T-helper 2 cell (primary cell): ENCODE measurements at places on chromosomes 4 and X.

DNA sequence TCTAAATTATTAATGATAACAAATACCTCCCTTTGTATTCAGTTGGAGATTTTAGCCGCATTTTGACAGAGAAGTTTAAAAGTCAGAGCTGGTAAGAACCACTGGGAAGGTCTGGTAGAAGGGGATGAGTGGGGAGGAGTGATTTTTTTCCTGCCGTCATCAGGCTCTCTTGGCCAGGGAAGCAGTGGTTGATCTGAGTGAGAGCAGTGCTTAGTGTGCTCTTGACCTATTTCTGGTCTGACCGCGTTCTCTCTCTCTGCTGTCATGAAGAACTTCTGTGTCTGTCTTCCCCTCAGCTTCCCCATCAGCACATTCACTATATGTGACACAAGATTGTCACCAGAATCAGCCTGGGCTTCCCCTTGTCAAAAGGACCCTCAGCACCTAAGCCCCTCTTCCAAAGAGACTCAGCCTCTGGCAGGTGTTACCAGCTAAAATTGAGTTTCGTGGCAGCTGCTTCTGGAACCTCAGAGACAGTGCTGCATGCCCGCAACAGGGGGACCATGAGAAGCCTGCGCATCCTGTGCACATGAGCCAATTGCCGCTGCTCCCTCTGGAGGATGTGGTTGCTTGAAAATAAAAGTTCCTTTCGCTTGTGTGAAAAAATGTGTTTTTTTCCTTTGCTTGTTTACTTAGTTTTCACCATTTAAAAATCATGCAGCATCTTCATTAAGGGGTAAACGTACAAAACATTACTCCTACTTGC lies 268.9 kb downstream of the C4orf33 start:
- no peak for DNase-seq

GRCh38 chr4:70892086-70892769 lies 9.9 kb upstream of the MOB1B start:
- DNase-seq, result no peak

DNA sequence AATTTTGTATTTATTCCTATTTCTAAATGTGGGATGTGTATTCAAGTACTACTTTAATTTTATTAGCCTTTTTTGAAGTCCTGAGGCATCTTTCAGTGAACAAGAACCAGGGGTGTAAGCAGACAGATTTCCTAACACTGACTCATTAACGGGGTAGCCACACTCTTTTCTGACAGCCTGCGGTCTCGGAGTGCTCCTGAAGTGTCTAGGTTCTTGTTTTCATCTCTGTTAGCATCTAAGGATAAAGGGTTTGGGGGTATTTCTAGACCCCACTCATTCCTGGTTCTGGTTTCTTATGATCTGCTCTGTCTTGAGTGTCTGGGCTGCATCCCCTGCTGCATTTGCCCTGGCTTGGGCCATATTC lies 71.9 kb downstream of the GC start:
- no peak for DNase-seq

DNA sequence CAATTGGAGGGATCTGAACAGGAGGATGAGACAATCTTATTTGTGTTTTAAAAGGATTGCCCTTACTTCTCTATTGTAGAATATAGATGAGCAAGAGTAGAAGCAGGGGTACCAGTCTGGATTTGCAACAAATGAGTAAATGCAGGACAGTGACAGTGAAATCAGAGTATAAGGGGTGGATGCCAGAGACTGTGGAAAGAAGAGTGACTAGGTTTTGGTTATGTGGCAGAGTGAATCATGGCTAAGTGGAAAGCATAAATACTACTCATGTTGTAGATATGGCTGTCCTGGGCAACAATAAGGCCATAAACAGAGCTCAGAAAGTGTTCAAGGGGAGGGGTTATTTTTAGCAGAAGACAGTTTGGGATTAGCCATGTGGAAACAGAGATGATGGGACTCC lies 6.0 kb upstream of the VSIG4 start:
- no peak for DNase-seq

DNA sequence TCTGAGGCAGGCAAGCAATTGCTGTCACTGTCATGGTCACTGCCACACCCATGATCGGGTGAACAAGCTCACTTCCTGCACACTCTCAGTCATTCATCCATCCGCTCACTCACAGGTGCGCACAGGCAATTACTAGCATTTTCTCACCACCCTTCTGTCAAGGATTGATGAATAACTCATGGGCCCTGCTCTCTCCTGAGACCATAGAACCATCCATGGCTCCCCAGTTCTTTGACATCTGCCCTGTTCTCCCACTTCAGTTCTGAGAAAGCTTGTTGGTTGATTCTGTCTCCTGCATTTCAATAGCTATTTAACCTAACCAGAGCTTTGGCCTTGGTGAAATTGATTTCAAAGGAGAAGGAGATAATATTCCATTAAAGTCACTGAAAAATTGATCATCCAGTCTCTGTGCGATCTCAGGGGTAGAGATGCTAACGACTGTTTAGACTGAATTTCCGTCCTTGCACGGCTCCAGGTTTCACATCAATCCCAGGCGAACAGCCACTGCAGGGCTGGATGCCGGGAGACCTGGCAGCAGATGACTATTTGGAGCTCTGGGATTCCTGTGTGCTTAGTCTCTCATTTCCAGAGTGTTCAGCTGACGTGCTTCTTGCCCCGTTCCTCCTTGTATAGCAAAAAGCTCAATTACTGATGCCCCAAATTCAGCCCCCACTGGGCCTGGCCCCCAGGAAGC lies 36.9 kb upstream of the ADRA2C start:
- DNase-seq, result no peak

DNA sequence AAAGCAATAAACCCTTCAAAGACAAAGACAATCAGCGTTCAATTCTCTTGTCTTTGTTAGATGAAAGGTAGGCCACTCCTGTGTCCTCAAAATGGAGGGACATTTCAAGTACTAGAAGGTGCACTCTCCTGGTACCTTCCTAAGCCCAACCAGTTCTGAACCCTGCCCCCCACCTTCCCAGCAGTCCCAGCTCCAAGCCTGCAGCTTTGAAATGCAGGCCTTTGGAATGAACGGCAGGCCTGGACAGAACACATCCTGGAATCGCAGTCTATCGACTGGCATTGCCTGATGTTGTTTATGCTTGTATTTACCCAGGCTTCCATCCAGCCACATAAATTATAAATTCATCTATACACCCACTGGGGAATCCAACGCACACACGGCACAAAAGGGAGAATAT lies 47.4 kb downstream of the RASGEF1B start:
- no peak for DNase-seq

DNA sequence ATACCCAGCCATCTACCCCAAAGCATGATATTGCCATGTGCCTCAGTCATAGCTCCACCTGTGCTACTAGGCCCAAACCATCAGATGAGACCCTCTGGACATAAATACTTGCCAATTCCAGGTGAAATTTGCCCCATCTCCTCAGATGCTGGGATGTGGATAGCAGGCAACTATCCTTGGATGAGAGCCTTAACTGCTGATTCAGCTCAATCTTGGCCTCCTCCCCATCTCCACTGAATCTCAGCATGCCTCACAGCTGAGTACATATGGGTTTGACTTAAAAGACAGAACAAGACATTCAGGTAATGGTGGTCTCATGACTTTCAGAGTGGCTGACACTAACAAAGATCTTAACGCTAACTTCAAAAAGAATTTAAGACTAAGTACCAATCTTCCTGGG lies 50.8 kb upstream of the KLHL13 start:
- no peak for DNase-seq

GRCh38 chr4:169745291-169745690 lies 12.5 kb downstream of the HPF1 start:
- no peak for DNase-seq

DNA sequence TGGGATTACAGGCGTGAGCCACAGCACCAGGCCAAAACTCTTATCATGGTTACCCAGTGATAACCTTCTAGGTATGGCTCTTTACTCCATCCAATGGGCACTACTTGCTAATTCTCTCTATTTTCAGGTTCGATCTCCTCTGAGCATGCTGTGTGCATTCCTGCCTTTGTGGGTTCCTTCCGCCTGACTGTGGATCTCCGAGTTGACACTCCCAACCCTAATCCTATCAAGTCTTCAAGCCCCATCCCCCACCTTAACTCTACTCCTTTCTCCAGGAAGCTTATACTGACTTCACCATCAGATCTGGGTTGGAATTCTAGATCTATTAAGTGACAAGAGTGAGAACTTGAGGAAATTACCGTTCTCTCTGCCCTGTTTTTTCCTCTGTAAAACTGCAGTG lies 64.6 kb downstream of the ZAR1 start:
- DNase-seq, result no peak

- DNase-seq, result peak; percentile 61
Observed at GRCh38 chrX:65668377-65669310, 1.2 kb downstream of the MSN start.

GRCh38 chrX:97616883-97617530 lies 733.3 kb downstream of the RPA4 start:
- DNase-seq, result no peak

- no peak for DNase-seq
Observed at GRCh38 chr4:41418444-41418843, 119.5 kb upstream of the LIMCH1 start.

GRCh38 chr4:103425406-103425805 lies 227.3 kb upstream of the CENPE start:
- DNase-seq, result no peak

DNA sequence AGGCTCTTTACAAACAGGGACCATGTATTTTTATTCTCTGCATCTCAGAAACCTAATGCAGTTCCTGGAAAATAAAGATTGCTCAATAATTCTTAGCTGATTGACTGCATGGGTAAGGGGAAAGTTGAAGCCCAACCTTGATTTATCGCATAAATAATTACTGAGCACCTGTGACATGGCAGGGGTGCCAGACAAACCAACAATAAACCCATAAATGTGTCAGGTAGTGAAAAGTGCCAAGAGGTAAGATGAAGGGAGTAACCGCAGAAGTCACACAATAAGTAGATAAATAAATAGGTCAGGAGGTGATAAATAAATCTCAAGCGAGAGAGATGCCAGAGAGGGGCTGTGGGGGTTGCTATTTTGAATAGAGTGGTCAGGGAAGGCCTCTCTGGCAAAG lies 20.1 kb upstream of the AP1S2 start:
- no peak for DNase-seq

DNA sequence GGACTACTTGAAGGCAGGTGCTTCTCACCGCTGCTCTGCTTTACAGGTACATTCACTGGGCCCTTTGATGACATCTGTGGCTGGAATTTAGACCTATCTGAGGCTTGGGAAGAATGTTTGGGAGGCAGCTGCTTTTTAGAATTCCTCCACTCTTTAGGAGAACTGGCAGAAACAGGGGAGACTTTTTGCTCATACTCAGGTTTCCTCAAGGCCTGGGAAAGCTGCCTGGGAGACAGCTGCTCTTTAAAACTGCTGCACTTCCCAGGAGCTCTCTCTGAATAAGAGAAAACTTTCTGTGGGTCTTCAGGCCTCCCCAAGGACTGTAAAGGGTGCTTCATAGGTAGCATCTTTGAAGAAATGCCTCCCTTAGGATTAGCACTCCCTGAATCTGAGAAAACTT lies 14.3 kb downstream of the CT47C1 start:
- no peak for DNase-seq

DNA sequence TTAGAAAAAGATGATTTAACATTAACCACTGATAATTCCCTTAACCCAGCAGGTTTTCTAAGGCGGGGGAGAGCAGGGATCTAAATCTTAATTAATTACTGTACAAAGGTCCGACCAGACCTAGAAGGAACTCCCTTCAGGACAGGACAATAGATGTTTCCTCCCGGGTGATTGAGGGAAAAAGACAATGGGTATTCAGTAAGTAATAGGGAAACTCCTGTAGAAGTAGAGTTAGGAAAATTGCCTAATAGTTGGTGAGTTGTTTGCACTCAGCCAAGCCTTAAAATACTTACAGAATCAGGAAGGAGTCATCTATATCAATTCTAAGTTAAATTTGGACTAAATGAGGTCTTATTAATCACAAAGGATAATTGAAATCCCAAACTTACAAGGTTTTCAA lies 5.8 kb upstream of the SRD5A3 start:
- no peak for DNase-seq

- DNase-seq, result no peak
Observed at GRCh38 chrX:129755779-129756650, 17.2 kb downstream of the XPNPEP2 start.

DNA sequence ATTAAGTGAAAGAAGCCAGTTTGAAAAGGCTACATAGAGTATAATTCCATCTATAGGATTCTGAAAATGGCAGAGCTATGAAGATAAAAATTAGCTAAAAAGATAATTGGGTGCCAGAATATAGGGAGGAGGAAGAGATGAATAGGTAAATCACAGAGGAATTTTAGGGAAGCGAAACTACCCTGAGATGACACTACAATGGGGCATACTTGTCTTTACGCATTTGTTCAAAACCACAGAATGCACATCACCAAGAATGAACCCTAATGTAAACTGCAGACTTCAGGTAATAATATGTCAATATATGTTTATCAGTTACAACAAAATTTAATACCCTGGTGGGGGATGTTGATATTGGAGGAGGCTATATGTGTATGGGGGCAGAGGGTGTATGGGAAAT lies 1342.9 kb downstream of the ADGRL3 start:
- DNase-seq, result no peak

DNA sequence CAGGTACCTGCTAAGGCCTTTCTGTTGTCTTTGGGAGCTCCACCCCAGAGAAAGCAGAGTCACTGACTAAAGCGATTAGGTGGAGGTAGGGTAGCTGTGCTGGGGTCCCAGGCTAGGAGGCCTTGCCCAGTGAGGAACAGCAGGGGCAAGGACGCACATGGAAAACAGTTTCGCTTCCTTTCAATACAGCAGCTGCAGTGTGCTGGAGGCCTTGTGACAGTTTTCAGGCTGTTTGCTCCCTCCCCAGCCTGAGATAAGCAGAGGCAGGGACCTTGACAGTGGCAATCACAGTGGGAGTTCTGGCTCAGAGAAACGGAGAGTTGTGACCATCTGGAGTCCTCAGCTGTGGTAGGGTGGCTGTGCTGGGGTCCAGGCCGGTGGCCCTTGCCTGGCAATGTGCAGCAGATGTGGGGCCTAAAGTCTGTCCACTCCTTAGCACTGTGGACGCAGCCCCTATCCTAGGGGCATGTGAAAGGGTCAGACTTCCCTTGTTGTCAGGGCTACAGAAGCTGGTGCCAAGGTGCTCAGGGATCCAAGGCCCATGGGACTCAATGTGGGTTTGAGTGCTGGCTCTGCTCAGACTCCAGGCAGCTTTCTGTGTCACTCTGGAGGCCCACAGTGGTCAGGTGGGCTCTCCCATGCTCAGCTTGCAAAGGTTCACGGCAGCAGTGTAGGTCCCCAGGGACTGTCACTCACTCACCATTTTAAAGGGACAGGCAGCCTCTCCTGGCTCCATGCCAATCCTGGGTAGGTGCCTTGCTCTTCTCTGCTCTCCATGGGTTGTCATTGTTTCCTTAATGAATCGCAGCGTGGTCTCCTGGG lies 534.9 kb upstream of the FMR1 start:
- DNase-seq, result no peak

DNA sequence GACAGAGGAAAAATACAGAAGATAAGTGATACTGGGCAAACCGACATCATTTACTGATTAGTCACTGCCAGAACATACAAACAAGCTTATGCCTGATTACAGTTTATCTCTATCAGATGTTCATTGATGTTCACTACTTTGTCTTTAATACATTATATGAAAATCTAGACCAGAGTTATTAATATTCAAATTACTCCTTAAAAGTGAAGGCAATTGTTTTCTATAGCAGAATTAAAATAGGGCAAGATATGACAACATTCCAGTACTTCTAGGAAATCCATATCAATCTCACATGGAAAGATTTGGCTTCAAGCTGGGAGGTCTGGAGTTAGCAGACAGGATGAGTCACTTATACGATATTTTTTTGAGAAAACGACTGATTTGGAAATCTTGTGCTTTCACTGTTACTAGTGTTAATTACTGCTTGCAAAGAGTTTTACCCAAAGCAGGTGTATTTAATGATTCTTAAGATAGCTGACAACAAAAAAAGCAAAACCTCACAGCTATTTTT lies 31.8 kb downstream of the HPGD start:
- DNase-seq, result no peak

- DNase-seq, result peak; percentile 0
Observed at GRCh38 chrX:12814420-12814819, 23.2 kb downstream of the PRPS2 start.
